ENCODE measurements at places on chromosomes 7 and 10. TPM values are rescaled to one million over a fixed set of nuclear protein-coding genes. Genes with fewer than 3 reads are reported as not detected.
A peak's percentile ranks its signal among the peaks of the same experiment; 100 is the strongest.

MYO1G gene
- 0.85 TPM for total RNA-seq

PPP1R17 gene
- 27.6 TPM for total RNA-seq

OR2A7 gene
- total RNA-seq = 0.79 TPM

ADRB1 gene
- total RNA-seq = not detected

GRCh38 chr7:92737706-92738105 lies 98.7 kb downstream of the CDK6 start:
- ATAC-seq = no peak

DNA sequence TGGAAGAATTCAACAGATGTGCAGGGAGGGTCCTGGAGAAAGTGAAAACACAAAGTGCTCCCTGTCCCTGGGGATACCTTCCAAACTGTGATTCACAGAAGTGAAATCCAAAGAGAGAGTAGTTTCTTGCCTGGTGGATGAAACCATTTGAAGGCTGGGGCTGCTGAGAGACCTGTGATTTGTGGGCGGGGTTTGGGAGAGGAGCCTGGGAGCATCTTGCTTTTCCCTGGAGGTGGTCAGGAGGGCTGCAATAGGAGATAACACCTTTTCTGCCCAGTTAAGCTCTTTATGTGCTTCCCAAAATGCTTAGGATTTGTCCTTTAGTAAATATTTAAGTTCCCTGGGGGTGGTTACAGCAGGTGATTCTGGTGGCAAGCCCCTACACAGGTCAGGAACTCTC lies 105.3 kb upstream of the TPK1 start:
- ATAC-seq = no peak

- ATAC-seq = no peak
Measured at GRCh38 chr10:79883986-79884385, 57.4 kb downstream of the NUTM2E start.

GRCh38 chr10:71461457-71461856 lies 64.7 kb downstream of the CDH23 start:
- ATAC-seq = no peak

DNA sequence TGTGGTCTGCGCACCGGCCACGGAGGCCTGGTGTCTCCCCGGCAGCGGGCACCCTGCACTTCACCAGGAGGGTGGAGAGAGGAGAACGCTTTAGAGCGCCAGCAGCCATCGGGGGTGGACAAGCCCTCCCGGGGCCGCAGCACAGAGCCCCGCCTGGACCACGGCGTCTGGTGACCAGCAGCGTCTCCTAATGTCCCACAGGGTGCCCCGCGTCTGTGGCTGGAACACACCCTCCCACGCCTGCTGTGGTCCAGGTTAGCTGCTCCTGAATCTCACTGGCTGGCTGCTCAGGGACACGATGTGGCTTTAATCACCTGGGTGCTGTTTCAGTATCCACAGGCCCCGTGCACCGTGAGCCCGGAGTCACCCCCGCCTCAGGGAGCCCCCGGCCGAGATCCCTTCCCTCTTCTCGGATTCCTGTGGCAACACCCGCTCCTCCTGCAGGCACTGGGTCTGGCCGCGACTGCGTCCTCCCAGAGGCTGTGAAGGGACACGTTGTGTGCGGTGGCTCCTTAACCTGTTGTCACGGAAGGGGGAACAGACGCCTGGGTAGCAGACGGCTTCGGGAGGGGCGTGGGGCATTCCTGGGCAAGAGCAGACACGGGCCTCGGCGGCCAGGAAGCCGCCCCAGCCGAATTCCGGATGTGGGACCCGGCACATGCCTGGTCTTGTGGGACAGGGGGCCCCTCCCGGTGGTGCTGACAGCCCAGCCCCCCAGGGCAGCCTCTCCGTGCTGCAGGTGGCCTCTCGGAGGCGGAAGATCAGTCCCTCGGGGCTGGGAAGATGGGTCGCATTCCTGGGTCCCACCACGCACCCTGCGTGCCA lies 78.9 kb downstream of the FOXL3 start:
- ATAC-seq = no peak

- ATAC-seq = no peak
Measured at GRCh38 chr7:105153531-105153930, 139.5 kb downstream of the KMT2E start.

DNA sequence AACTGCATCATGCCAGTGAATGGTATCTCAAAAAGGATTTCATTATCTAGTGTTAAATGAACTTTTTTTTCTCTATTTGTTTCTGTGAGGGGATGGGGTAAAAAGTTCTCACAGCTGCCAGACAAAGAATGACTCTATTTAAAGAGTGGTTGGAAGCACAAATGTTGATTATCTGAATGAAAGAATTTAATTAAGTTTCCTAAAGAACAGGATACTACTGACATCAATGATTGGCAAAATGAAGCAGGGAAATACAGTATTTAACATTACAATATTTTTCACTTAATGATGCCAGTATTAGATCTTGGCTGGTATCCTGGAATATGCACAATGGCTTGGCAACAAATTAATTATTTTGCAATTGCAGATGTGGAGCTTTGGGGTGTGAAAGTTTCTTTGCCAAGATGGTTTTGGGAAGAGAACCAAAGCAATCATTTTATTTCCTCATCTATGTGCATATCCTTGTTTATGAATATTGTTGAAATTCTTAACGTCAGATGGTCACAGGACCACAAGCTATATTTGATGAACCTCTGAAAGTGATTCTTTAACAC lies 336.8 kb downstream of the ARL4A start:
- no peak for ATAC-seq

DNA sequence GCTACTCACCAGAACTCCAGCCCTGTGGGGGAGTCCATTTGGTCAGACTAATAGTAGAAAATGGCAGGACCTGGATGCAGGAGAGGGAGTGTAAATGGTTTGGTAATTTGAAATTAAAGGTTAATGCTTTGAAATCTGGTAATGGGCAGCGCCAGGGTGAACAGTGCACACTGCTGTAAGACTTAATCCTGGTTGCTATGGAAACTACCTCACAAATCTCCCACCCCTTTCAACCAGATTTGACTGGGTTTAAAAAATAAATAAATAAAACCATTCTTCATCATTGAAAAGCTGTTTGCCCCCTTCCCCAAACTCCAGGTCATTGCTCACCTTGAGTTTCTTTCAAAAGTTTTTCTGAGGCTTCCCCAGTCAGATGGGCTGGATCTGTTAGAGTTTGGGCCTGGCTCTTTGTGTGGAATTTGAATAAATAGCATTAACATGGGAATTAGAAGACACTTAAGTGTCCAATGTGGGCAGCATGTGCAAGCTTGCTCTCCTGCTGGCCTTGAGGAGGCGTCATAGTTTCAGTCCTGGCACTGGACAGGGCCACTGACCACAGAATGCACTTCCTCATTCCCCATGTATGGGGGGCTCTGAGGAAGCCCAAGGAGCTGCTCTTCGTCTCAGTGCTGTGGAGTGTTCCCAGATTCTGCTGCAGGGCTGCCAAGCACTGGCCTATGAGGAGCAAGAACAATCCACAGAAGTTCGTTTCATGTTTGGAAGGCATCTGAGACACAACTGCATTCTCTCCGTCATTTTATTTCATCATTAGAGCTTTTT lies 90.7 kb downstream of the LRRC4 start:
- peak; percentile 81 for ATAC-seq

- ATAC-seq = no peak
Measured at GRCh38 chr7:142753366-142753765, 4.1 kb downstream of the PRSS1 start.

- ATAC-seq = no peak
Measured at GRCh38 chr7:4113976-4114375, 568.1 kb upstream of the FOXK1 start.

Measured in motor neuron (in vitro differentiated cells).